COLO829 (cell line): ENCODE measurements at places on chromosomes 12 and 14.

- no peak for DNase-seq
These were observed 15.0 kb upstream of the ACTN1 start for GRCh38 chr14:68994056-68994455.

DNA sequence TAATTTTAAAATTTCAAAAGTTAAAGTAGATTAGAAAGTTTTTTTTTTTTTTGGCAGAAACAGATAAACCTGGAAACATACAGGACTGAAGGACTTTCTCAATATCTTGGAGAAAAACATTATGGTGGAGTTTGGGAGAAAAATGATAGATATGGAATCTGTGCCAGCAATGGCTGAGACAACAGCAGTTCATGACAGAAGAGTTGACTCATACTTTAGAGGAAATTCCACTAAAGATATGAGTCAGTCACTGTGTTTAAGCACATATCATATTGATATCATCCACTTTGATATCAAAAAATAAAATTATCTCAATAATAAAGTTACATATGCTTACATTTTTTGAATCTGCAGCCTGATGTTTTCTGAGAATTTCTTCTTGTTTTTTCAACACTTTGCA is 193.9 kb upstream of the OR4E1 start:
- DNase-seq: no peak

DNA sequence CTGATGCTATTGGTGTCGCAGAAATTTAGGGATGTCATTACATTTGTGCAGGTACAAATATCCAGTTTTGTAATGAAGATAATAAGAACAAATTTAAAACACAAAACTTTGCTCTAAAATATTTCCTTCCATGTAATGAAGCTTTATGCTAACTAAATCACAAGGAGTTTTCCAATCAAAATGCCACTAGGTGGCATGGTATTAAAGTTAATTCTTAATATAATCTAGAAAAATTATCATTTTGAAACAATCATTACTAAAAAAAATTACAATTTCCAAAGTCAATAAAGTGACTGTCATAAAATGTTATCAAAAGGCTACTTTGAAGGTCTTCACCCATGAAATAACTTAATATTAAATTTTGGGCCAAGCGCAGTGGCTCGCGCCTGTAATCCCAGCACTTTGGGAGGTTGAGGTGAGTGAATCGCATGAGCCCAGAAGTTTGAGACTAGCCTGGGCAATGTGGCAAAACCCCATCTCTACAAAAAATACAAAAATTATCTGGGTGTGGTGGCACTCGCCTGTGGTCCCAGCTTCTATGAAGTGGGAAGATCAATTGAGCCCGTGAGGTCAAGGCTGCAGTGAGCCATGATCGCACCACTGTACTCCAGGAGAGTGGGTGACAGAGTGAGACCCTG is 77.4 kb downstream of the KIF21A start:
- DNase-seq: no peak

DNA sequence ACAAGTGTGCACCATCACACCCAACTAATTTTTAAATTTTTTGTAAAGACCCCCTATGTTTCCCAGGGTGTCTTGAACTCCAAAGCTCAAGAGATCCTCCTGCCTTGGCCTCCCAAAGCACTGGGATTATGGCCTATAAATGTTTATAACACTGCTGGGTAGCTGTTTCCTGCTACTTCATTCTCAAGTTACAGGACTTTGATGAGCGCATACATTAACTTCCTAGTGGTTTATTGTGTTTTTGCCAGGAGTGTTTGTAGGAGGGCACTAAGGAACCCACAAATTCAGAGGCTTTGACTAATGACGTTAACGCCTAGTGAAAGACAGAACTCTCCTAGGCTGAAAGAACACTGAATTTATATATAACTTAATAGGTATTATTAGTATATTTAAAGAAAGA is 15.2 kb upstream of the NAA30 start:
- DNase-seq: no peak

DNA sequence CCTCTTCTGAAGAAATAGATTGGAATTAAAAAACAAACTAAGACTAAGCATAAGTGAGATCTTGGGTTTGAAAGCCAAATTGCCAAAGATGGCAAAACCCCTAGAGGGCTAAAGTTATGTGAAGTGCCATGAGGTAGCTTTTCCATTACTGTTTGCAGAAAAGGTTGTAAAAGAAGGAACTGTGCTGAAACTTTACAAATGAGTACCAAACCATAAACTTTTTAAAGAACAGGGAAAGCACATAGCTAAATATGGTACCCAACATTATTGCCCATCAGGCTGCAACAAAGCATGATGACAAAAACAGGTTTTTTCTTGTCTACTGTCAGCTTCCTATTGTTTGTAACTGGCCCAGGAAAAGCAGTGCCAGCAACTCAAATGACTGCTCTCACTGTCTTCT is 224.2 kb downstream of the RAD51B start:
- DNase-seq: no peak

DNA sequence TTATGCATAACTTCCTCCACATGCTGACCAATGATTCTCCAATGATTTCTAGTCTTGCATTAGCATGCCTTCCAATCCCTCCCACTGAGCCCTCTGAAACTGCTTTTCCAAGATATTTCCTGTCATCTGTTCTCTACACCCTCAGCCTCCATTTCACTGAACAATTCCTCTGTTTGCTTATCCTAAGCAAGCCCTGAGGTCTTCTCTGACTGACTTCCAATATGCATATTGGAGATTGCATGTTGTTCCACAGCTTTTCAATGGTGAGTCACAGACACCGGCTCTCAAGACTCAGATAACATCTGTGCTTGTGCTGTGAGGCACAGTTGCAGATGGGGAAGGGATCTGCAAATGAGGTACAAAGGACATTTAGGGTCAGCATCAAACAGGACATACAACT is 141.0 kb downstream of the SLC16A7 start:
- DNase-seq: peak; percentile 42

DNA sequence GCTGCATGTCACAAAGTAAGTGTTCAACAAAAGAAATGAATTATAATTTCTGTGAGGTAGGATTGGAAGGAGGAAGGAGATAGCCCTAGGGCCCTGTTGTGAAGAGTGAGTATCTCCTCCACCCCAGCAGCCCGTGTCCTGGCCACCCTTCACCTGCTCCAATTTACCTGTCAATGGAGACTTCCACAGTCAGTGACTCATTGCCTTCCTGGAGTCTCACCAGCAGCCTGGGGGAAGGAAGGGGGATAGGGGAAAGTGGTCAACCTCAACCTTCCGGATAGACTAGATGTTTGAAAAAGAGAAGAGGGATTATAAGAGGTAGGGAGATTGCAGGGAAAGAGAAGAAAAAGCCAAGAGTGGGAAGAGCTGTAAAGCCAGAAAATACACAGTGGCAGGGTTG is 9.2 kb downstream of the STAT2 start:
- no peak for DNase-seq

- DNase-seq: no peak
These were observed 179.6 kb upstream of the PDZRN4 start for GRCh38 chr12:41008472-41008871.

DNA sequence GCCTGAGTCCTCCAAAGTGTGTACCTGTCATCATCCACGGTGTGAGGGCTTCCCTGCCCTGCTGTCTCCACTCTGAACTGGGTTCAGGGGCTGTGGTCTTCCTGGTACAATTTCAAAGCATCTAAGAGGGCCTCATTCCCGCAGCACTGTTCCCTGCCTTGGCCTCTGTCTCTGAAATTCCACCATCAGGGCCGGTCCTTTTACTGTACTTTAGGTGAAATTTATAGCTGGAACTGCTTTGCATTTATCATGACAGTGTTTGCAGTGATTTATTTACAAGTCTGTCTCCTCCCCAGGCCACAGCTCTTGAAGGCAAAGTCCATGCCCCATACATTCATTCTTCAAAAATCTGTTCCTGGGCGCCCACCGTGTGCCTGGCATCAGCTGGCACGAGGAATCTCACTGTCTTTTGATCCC is 36.9 kb upstream of the NCOR2 start:
- no peak for DNase-seq

- peak; percentile 59 for DNase-seq
These were observed 61.9 kb upstream of the MAX start for GRCh38 chr14:65164068-65164824.

DNA sequence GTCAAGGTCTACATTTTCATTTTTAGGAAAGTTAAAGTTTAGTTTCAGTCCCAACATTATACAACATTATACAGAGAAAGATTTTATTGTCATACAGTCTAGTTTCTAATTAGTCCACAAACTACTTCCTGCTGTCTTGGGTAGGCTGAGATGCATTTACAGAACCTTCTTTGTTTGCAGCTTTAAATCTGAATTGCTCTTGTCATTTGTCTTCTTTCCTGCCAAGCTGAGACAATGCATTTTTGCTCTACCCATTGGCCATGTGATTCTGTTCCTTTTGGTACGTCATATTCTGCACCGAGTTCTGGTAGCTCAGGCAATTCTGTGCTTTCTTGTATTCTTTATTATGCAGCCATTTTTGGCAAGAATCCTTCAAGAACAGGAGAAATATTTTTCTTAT is 228.5 kb downstream of the ATP23 start:
- DNase-seq: peak; percentile 81

DNA sequence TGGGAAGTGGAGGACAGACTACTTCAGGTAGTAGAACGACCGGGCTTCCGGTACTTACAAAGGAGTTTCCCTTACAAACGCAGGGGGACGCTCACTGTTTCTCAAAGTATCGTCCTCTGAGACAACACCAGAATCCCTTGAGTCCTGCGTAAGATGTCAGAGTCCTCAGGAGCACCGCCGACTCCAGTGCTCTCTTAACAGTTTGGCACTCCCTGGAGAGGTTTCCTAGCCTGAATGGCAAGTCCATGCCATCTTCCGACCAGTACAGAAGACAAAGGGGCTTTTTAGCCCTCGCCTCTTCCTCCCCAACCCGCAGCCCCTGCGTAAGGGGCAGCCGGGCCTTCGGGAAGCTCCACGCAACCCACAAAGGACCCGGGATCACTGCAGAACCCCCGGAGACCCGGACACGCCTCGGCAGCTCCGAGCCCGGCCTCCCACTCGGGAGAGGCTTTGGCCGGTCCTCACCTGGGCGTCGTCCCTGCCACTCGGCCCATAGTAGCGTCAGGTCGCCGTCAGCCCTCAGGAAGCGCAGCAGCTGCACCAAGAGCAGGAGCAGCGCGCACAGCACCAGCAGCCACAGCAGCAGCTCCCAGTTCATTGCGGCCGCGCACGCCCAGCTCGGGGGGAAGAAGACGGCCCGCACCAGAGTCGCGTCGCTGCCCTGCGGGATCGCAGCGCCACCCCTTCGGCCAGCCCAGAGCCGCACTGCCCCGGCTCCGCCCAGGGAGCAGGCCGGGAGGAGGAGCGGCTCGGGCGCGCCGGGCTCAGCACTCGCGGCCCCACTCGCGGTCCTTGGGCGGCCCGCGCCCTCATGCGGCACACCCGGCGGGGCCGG is at the start of gene DHRS7:
Gene DHRS7 (minus strand): TSS at position 687 of the 835 bp plus-strand sequence. CDS start 89 bp downstream, at position 598.
- peak; percentile 45 for DNase-seq
